Activated CD8-positive, alpha-beta memory T cell treated with anti-CD3 and anti-CD28 coated beads for 1 hour (primary cell): ENCODE measurements at places on chromosomes 13 and 19.

GRCh38 chr13:26327940-26328725 lies 74.2 kb downstream of the CDK8 start:
- no peak for DNase-seq

- DNase-seq = no peak
Observed at GRCh38 chr13:77533875-77534788, 1.4 kb upstream of the SCEL start.

GRCh38 chr19:55340784-55341147 lies 1.1 kb downstream of the KMT5C start:
- DNase-seq = no peak

DNA sequence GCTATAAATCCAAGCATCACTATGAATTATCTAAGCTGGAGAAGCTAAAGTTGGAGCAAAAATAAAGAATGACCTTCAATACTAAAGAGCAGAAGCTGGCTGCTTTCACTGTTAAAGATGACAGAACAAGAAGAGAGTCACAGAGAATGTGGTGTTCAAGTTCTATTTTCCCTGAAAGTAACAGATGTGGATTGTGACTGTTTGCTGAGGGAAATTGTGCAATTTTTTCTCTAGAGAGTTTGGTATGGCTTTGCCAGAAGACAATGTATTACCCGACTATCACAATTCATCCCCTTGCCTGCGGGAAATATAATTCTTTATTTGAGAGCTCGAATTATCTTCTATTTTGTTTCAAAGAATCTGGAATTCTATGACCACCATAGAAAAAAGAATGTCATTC lies 83.1 kb downstream of the TNFSF13B start:
- DNase-seq = no peak

DNA sequence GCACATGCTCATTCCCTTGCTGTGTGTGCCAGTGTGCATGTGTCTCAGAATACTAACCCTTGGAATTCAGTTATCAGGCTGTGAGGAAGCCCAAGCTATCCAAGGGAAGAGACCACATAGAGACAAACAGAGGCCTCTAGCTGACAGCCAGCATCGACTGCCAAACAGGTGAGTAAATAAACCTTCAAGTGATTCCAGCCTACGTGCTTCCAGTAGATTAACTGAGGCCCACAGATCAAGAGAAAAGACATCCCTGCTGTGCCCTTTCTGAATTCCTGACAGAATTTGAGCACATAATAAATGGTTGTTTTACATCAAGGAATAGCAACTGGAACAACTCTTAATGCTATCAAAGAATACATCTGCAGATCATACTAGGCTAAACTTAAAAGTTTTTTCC lies 17.5 kb downstream of the ZC3H13 start:
- DNase-seq = no peak

- DNase-seq = no peak
Observed at GRCh38 chr13:78364711-78365110, 238.6 kb downstream of the POU4F1 start.

DNA sequence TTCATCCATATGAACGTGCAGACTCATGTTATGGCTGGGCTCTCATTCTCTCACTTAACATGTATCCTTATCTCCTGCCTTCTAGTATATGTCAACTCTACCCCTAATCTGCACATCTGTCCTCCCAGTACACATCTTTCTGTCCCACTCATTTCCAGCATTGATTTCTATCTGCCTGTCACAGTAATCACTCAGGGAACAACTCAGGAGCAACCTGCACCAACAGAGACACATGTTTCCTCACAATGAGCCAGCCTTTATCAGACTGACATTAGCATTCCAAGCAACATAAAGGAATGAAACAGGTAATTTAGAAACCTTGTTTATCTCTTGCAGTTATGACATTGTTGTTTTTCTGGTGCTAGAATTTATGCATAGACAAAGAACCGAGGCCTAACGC lies 17.6 kb upstream of the SLC7A1 start:
- DNase-seq = no peak

GRCh38 chr13:50080203-50080910 lies 65.1 kb downstream of the KCNRG start:
- no peak for DNase-seq

- DNase-seq = no peak
Observed at GRCh38 chr19:2600914-2601870, 101.3 kb downstream of the GNG7 start.

DNA sequence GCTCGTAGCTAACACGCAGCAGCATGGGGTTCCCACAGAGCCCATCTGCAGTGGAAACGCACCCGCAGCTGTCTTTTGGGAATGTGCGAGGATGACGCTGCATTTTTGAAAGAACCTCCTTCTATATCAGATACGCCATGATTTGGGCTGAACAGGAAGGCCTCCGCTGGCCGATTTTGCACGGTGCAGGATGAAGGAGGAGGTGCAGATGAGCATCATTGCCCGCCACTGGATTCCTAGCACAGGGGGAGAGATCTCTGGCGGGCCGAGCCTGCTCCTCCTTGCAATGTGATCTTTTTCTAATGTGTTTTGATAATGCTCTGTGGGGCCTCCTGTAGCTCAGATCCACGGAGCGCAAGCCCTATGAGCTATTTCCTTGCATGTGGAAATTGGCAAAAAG lies 55.5 kb downstream of the EFNB2 start:
- DNase-seq = no peak

DNA sequence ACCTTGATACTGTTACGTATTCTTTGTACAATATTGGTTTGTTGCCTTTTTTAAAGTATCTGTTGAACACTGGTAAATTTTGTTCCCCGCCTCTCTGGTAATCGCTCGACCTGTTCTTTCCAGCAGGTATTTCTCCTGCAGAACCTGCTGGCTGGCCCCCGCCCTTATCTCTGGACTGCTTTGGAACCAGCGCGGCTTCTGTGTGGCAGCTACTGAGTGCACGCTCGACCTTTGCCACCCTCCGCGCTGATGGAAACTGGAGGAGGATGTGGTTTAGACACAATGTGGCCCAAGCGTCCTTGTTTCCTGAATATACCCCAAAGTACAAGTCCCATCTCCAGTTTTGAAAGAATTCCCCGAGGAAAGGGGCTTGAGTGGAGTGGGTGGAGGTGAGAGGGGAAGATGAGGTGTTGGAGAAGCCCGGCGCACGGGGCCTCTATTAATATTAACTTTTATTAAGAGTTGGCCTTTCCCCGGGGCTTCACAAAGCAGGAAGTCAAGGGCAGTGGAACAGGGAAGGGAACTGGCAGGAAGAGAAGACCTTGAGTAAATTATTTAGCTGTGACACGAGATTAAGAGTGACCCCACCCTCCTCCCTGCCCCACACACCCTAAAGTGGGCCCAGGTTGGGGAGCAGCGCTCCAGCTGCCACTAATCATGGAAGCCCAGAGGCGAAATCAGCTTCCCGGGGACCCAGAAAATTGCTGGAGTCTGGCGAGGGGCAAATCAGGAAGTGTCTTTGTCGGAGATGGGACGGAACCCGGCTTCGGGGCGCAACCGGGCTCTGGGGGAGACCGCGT lies 16.0 kb downstream of the CDX2 start:
- no peak for DNase-seq

- peak; percentile 45 for DNase-seq
Observed at GRCh38 chr19:47813304-47813994, 8.3 kb upstream of the CRX start.

DNA sequence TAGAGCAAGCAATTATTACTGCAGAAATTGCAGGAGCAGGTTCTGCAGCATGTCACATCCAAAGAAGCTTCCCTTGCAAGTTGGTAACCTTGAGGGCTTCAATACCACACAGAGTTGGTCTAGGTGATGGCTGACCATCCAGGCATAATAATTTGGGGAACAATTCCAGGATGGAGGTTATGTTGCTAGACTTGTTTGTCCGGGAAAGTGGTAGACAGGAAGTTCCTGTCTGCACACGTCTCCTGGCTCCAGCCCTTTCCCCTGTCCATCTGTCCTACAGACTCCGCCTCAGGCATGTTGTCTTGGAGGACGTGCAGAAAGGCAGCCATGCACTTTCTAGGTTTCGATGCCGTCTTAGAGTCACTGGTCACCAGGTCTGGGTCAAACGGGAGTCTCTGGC lies 26.0 kb downstream of the DPRX start:
- no peak for DNase-seq

DNA sequence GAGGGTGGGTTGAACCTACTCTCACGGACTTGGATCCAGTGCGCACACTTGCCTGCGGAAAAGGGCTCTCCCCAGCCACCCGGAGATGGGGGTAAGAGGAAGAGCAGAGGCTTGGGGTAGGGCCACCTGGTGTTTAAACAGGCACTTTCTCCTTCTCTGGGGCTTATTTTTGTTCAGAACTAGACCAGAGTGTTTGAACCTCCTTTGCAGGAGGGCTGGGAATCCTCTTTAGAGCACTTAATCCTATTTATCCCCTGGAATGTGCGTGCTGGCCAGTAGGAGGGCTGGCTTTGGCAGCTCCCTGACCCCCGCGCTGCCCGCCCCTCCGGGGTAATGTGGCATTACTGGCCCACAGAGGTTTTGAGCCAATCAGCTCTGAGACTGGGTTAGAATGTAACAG lies 2.0 kb downstream of the RGS9BP start:
- DNase-seq = no peak

- no peak for DNase-seq
Observed at GRCh38 chr13:49580980-49581680, 4.2 kb downstream of the RCBTB1 start.

DNA sequence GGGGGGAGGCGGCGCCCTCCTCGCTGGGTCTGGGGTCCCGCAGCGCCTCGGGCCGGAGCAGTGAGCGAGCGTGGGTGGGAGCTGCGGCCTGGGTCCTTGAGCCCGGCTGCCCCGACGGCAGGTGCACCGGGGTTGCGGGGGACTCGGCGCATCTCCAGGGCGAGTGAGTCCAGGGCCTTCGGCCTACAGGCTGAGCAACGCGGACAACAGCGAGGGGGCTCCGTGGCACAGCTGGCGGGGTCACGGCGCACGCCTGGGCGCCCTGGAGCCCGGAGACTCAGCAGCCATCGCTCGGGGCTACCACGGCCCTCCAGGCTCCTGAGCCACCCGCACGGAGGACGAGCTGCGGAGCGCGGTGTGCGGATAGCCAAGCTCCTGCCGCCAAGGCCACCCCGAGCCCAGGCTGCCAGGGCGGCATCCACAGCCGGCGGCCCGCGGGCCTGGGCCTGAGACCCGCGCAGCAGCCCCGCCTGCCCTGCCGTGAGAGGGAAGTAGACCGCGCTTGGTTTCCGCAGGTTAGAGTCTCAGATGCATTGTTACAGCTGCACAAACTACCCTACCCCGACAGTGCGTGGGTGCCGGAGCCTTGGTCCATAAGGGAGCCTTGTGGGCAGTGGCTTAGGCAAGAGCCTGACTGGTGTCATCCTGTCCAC lies 253.9 kb upstream of the SGCG start:
- no peak for DNase-seq

DNA sequence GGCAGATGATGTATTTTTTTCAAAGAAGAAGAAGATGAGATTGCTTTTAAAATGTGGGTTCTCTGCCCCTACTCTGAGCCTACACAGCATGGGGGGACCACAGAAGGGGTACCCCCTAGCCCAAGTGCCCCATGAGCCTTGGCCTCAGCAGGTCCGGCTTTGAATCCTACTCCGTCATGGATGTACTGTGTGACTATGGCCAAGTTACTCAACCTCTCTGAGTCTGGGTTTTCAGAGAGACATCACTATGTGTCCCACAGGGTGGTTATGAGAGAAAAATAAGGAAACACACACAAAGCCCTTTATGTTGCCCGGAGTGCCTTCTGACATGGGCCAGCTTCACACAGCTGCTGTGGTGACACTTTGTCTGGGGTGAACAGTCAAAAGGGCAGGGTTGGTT lies 92.0 kb downstream of the KCTD15 start:
- no peak for DNase-seq

DNA sequence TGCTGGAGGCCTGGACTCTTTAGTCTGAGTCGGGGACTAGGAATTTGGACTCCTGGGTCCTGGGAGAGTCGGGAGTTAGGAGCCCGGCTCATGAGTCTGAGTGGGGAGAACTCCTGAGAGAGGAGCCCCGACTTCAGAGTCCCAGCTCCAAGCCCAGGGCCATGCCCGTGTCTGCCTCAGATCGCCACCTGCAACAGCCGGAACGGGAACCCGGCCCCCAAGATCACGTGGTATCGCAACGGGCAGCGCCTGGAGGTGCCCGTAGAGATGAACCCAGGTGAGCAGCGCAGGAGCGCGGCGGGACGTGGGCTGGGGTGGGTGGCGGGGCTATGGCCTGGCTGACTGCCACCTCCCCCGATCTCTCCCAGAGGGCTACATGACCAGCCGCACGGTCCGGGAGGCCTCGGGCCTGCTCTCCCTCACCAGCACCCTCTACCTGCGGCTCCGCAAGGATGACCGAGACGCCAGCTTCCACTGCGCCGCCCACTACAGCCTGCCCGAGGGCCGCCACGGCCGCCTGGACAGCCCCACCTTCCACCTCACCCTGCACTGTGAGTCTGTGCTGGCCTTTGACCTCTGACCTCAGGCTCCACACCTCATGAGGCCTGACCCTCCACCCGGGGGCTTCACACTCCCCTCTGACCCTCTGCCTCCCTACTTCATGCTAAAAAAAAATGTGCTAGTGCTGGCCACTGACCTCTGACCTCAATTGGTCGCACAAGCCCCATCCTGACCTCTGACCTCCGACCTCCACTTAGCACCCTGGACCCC lies 4.4 kb downstream of the BCAM start:
- no peak for DNase-seq

DNA sequence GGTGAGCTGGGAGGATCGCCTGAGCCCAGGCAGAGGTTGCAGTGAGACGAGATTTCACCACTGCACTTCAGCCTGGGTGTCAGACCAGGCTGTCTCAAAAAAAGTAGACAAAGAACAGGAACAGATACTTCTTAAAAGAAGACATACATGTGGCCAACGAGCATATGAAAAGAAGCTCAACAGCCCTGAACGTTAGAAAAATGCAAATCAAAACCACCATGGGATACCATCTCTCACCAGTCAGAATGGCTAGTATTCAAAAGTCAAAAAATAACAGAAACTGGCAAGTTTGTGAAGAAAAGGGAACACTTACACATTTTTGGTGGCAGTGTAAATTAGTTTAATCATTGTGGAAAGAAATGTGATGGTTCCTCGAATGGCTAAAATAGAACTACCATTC lies 3.0 kb upstream of the LGALS14 start:
- no peak for DNase-seq

- DNase-seq = no peak
Observed at GRCh38 chr13:36997716-36998427, 1.3 kb downstream of the ALG5 start.

DNA sequence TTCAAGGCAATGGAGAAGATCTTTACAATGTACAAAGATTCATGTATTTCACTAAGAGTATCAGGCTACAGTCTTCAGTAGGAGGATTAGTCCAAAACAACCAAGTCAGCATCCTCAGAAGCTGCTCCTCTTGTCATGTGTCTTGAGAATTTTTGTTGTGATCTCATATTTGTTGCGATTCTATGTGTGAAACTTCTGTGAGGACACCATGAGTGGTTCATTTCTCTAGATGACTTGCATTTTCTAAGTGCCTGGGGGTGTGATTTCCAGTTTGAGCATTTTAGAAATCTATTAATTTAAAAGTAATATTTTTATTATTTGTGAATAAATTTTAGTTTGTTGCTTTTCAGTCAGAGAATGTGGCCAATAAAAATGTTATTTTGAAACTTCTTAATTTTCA lies 94.5 kb downstream of the RAP2A start:
- DNase-seq = no peak

- no peak for DNase-seq
Observed at GRCh38 chr13:45206340-45206739, 5.5 kb upstream of the KCTD4 start.

- no peak for DNase-seq
Observed at GRCh38 chr13:19179916-19180315, 1.7 kb downstream of the TUBA3C start.

- no peak for DNase-seq
Observed at GRCh38 chr19:46629546-46630025, 4.7 kb upstream of the PTGIR start.
